ENCODE measurements at places on chromosomes 13 and 19.

- DNase-seq, result no peak
Observed at GRCh38 chr13:37701972-37702371, 103.4 kb upstream of the POSTN start.

DNA sequence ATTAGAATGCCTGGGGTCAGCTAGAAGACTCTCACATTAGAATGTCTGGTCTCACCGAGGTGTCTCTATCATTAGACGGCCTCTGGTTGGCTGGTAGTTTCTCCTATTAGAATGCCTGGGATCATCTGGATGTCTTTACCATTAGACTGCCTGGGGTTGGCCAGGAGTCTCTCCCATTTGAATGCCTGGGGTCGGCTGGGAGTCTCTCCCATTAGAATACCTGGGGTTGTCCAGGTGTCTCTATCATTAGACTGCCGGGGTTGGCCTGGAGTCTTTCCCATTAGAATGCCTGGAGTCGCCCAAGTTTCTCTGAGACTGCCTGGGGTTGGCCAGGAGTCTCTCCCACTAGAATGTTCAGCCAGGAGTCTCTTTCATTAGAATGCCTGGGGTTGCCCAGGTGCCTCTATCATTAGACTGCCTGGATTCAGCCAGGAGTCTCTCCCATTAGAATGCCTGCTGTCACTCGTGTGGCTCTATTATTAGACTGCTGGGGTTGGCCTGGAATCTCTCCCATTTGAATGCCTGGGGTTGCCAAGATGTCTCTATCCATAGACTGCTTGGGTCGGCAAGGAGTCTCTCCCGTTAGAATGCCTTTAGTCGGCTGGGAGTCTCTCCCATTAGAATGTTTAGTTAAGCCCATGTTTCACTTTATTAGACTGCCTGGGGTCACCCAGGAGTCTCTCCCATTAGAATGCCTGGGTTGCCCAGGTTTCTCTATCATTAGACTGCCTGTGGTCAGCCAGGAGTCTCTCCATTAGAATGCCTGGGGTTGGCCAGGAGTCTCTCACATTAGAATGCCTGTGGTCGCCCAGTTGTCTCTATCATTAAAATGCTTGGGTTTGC, 1467.8 kb downstream of the UQCRFS1 start:
- DNase-seq, result no peak

- DNase-seq, result no peak
Observed at GRCh38 chr19:38556521-38557174, 61.1 kb downstream of the MAP4K1 start.

DNA sequence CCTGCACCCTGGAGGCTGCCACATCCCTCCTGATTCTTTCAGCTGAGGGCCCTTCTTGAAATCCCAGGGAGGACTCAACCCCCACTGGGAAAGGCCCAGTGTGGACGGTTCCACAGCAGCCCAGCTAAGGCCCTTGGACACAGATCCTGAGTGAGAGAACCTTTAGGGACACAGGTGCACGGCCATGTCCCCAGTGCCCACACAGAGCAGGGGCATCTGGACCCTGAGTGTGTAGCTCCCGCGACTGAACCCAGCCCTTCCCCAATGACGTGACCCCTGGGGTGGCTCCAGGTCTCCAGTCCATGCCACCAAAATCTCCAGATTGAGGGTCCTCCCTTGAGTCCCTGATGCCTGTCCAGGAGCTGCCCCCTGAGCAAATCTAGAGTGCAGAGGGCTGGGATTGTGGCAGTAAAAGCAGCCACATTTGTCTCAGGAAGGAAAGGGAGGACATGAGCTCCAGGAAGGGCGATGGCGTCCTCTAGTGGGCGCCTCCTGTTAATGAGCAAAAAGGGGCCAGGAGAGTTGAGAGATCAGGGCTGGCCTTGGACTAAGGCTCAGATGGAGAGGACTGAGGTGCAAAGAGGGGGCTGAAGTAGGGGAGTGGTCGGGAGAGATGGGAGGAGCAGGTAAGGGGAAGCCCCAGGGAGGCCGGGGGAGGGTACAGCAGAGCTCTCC, 6.9 kb upstream of the CEACAM5 start:
- no peak for DNase-seq

GRCh38 chr13:73366241-73366640, 307.4 kb downstream of the KLF5 start:
- no peak for DNase-seq

- DNase-seq, result no peak
Observed at GRCh38 chr13:113405481-113406300, 41.8 kb upstream of the GRTP1 start.

- DNase-seq, result no peak
Observed at GRCh38 chr13:80690208-80690607, 349.3 kb upstream of the SPRY2 start.

DNA sequence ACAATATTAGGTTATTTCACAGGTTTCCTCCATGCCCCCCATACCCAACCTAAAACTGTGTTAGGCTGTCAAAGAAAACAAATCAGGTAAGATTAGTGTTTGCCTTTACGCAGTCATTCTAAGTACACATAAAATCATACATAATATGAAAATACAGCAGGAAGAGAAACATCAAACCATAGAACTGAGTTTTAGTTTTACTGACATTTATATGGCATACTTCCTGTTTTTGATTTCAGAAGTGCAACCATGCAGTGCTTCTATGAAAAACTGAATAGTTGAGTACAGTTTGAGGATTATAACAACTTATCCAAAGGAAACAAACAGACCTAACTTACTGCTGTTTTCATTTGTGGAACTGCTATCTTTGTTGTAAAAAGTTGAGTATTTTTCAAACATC, 91.3 kb downstream of the KCNRG start:
- DNase-seq, result no peak

GRCh38 chr19:19438366-19439175, 33.1 kb downstream of the GATAD2A start:
- DNase-seq, result no peak

- DNase-seq, result no peak
Observed at GRCh38 chr13:34414616-34415015, 527.5 kb upstream of the NBEA start.

GRCh38 chr13:31385540-31385939, 185.8 kb downstream of the B3GLCT start:
- DNase-seq, result no peak

- DNase-seq, result no peak
Observed at GRCh38 chr13:22108979-22109378, 438.1 kb downstream of the FGF9 start.

DNA sequence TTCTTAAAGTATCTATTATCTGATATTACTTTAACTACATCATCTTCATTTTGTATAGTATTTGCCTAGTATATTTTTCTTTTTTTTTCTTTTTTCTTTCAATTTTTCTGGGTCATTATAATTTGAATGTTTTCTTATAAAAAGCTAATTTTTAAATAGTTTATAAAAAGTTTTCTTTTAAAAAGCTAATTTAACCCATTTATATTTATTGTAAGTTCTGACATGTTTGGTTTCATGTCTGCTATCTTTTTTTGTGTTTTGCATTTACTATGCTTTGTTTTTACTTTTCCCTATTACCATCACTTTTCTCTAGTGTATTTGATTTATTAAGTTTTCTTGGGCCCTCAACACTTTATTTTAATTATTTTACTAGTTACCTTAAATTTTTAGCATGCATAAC, 22.6 kb upstream of the RCBTB2 start:
- DNase-seq, result no peak

DNA sequence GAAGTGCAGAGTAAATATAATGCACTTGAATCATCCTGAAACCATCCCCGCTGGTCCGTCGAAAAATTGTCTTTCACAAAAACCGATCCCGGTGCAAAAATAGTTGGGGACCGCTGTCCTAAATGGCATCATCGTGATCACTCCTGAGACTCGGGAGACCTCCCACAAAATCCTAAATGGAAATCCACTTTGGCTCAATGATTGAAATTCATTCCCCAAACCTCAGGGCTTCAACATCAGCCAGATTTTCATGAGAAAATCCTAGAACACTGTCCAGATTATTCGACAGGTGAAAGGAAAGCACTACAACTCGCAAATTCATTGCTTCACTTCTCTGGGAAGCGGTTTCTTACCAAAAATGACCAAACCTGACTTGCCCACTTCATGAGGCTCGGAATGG, 335.3 kb upstream of the ZNF507 start:
- no peak for DNase-seq

DNA sequence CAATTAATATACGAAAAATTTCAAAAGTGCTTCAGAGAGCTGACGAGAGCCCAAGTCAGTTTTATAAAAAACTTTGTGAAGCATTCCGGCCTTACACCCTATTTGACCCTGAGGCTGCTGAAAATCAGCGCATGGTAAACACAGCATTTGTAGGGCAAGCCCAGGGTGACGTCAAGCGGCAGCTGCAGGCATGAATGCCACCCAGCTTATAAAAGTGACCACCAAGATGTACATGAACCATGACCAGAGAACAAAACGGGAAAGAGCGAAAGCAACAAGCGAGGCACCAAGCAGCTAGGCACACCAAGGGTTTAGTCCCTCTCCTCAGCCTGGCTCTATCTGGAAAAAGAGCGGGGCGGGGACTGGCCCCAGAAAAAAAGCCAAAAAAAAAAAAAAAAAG, 6.0 kb downstream of the SIGLEC11 start:
- DNase-seq, result no peak

DNA sequence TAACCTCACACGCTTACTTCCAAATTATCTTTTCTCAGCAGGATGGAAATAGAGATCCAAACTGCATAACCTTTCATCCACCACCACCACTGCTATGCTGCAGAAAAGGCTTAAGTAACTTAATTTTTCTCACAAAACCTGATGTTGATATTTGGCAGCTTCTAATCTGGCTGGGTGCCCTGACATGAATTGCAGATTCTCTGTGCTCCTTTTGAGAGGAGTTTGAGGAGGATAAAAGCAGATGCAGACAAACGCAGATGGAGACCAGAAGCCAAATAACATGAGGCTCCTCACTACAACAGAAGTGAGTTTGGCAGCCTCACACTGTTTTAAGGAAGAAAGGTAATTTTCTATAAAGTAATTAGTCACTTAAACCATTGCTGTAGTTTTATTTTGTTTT, 646.2 kb upstream of the ATXN8OS start:
- no peak for DNase-seq

- DNase-seq, result no peak
Observed at GRCh38 chr13:89746554-89746953, 1600.9 kb upstream of the MIR17HG start.

- DNase-seq, result no peak
Observed at GRCh38 chr19:54388802-54389139, 24.0 kb upstream of the LAIR1 start.

DNA sequence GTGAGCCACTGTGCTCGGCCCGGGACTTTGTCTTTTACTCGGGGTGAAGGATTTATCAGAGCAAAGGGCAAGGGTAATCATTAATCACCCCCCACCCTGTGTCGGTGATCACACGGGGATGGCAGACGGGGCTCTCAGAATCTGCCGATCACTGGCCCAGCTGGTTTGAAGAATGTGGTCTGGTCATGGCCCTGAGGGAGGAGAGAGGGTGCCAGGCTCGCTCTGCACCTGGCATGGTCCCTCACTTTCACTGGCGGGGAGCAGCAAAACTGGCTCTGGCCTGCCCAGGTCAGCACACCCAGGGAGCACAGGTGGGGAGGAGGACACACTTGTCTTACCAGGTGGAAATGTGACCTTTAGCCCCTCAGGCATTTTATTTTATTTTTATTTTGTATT, 10.2 kb downstream of the REEP6 start:
- DNase-seq, result no peak

DNA sequence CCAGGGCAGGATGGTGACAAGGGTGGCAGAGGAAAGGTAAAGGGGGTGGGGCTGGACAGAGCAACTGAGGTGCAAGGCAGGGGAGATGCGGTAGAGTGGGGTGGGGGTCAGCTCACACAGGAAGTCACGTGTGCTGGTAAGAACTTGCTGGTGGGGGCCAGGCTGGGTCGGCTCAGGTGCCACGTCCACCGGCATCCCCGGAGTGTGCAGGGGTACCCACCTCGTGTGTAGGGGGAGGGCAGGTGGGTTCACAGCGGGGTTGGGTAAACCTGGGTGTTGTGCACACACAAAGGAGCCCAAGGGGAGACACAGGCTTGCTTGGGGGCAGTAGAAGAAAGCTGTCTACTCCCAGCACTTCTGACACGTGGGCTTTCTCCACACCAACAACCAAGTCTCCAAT, 2.9 kb downstream of the ZNF835 start:
- no peak for DNase-seq

GRCh38 chr19:33702606-33703437, 81.1 kb downstream of the CHST8 start:
- no peak for DNase-seq

GRCh38 chr19:2791440-2791839, 6.1 kb downstream of the THOP1 start:
- DNase-seq, result no peak

GRCh38 chr19:29365836-29366417, 153.0 kb upstream of the UQCRFS1 start:
- no peak for DNase-seq

DNA sequence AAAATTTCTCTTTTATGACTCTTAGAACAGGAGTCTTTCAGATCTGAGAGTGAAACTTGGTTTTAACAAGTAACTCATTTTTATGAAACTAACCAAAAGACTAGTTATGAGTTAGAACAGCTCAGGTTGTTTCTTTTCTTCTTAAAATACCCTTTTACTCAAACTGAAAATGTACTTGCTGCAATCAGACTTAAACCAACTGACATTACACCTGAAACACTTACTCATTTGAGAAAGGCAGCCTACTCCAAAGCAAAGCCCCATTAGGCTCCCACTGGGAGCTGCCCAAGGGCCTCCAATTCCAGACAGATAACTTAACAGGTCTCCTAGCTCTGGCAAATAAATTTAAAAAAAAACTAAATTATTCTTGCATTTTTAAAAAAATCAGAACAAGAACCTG, 3.6 kb downstream of the FOXO1 start:
- DNase-seq, result no peak

GRCh38 chr19:55418185-55418584, 10.6 kb upstream of the UBE2S start:
- peak; percentile 51 for DNase-seq

DNA sequence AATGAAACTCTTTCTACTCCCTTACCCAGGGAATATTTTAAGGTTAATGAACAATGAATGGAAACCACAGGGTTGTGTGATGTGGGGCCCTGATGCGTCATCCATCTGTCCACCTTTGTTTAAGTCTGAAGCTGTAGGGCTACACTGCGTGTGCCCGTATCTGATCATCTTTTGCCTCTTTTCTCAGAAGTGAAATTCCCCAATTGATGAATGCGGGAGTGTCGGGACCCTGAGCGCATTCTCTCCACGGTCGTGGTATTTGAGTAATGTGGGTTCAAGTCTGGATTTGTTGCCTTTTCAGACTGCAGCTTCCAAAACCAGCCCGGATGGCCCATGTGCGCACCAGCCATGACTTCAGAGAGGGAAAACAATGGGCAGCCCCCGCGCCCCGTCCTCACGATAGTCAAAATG, 112.3 kb downstream of the COL4A2 start:
- no peak for DNase-seq

DNA sequence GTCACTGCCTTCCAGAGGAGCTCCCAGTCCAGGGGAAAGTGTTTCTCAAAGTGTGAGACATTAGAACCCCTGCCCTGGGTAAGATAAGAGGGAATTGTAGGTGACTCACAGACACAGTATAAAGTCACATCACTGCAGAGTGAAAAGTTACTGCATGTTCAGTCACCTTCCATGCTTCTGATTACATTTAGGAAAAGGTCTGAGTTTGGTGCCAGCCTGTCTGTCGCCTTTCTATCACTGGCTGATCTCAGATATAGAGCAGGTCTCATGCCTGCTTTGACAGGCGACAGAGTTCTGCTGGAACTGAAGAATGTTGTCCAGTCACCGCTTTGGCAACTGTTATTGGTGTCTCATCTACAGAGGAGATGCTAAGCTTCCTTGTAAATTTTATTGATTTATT, 1078.6 kb downstream of the UQCRFS1 start:
- no peak for DNase-seq

Data from CD4-positive, alpha-beta T cell (primary cell).